ENCODE measurements at places on chromosomes 1 and 21. TPM values are rescaled to one million over a fixed set of nuclear protein-coding genes. Genes with fewer than 3 reads are reported as not detected.

DPYD gene
- total RNA-seq: 142 TPM

- no peaks in the 10 kb centered on the region for H3K36me3 ChIP-seq
- no peak overlapping the region for H3K27ac ChIP-seq
- no peak for DNase-seq
- no peaks in the 10 kb centered on the region for H3K27me3 ChIP-seq
Measured at GRCh38 chr1:167166690-167167075, 54.0 kb upstream of the POU2F1 start.

- peaks cover 1% of the 10 kb centered on the region for H3K4me1 ChIP-seq
- no peaks in the 10 kb centered on the region for H3K27me3 ChIP-seq
- no peak overlapping the region for H3K4me3 ChIP-seq
- DNase-seq: no peak
Measured at GRCh38 chr1:164565357-164565756, 6.4 kb downstream of the PBX1 start.

DNA sequence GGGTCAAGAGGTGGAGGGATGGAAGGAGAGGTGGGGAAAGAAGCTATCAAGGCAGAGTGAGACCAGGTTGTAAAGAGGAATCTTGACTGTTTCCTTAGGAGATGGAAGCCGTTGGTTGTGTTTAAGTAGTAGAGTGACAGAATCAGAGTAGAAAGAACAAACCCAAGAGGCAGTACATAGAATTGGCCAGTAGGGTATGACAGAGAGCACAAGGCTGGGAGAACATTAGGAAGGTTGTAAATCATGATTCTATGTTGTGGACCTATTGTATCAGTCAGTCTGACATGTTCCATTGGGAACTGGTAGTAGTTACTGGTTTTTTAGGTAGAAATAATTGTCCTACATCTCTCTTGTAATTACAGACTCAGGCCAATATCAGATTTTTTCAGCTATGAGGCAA, 486.9 kb upstream of the USP24 start:
- no peaks in the 10 kb centered on the region for H3K27me3 ChIP-seq
- no peak overlapping the region for H3K4me3 ChIP-seq
- H3K4me1 ChIP-seq: no peaks in the 10 kb centered on the region

DNA sequence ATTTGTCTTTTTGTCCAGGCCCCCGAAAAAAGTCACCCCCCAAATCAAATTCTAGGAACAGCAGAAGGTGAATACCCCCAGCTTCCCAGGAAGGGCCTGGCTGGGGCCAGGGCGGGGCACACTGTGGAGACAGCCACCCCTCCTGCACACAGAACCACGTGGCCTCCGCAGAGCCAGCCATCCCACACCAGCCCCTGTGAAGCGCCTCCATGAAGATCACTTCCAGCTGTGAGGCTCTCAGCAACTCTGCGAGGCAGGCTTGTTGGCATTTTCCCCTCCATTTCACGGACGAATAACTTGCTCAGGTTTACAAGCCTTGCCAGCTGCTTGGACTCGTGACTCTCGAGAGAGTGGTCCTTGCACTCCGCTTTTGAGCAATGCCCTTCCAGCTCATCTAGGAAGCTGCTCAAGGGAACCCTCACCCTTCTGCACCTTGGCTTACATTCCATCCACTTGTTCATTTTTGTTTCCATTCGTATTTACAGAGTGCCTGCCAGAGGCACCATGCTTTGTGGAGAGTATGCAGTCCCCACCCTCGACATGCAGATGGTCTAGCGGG, 48.2 kb downstream of the SYT6 start:
- no peaks in the 10 kb centered on the region for H3K27me3 ChIP-seq
- no peaks in the 10 kb centered on the region for H3K4me1 ChIP-seq
- no peak overlapping the region for H3K4me3 ChIP-seq
- DNase-seq: no peak
- H3K27ac ChIP-seq: no peak overlapping the region
- H3K36me3 ChIP-seq: no peaks in the 10 kb centered on the region

DNA sequence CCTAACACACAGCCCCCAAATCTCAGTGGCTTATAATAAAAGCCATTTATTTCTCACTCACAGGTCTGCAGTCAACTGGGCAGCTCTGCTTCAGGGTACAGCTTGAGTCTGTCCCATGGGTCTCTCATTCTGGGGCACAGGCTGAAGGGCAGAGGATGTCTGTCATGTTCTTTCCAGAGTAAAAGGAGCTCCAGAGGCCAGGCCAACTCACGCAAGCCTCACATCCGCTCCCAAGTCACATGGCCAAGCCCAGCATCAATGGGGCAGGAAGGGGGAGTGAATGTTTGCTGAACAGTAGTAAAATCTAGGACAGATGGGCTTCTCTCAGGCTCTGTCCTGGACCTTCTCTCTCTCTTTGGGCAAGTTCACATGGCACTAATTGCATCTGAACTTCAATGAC, 7.1 kb upstream of the SSBP3 start:
- H3K4me1 ChIP-seq: peaks cover 7% of the 10 kb centered on the region
- H3K4me3 ChIP-seq: no peak overlapping the region
- H3K36me3 ChIP-seq: no peaks in the 10 kb centered on the region
- no peak for DNase-seq
- H3K27me3 ChIP-seq: no peaks in the 10 kb centered on the region

SH2D1B gene
- total RNA-seq: 0.33 TPM

SPRR2G gene
- not detected for total RNA-seq

S100A9 gene
- total RNA-seq: 191 TPM

TNFRSF1B gene
- 16.0 TPM for total RNA-seq

DNA sequence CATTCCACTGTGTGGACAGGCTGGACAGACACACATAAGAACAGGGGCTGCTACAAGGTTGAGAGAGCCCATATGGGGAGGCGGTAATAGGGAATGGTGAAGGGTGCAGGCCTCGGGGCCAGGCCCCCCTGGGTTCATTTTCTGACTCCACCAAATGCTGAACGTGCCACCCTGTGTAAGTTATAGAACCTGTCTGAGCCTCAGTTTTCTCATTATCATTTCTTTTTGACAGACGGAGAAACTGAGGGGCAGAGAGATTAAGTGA, 569.5 kb downstream of the PTPRU start:
- peak; percentile 2 for DNase-seq
- no peaks in the 10 kb centered on the region for H3K36me3 ChIP-seq
- peaks cover 8% of the 10 kb centered on the region for H3K27me3 ChIP-seq
- no peaks in the 10 kb centered on the region for H3K4me1 ChIP-seq
- H3K27ac ChIP-seq: no peak overlapping the region

DNA sequence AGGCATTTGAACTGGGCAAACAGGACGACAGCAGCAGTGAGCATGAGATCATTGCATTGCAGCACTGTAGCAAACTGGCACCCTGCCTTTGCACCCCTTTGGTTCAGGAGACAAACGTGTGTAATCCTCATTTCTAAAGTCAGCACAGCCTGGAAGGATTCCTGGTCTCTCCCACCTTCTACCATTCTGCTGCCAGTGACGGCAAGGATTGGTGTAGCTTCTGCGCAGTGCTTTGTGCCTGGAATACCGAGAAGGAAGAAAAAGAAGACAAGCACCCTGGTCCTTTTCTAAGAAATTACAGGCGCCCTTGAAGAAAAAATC, 805.3 kb downstream of the USP25 start:
- peaks cover 1% of the 10 kb centered on the region for H3K36me3 ChIP-seq
- H3K4me3 ChIP-seq: peak overlapping the region; percentile 13
- H3K27ac ChIP-seq: peak overlapping the region; percentile 81
- no peaks in the 10 kb centered on the region for H3K27me3 ChIP-seq
- H3K4me1 ChIP-seq: no peaks in the 10 kb centered on the region

DNA sequence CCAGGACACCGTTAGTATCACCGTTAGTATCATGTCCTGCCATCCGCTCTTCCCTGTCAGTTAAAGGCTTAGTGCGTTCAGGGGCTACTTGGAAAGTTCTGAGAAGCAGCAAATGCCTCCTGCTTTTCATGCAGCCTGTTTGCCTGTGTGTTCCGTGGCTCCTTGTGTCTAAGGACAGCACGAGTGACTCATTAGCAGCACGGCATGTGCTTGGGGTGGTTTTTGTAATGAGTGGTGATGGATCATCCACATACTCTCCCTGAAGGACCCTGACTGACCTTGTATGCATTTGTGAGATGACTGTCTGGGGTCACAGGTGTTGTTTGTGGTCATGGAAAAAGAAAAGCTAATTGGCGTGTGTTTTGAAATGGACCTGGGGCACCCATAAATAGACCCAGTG, 221.9 kb downstream of the PBX1 start:
- no peak overlapping the region for H3K4me3 ChIP-seq
- no peaks in the 10 kb centered on the region for H3K36me3 ChIP-seq
- no peak overlapping the region for H3K27ac ChIP-seq
- no peaks in the 10 kb centered on the region for H3K4me1 ChIP-seq
- H3K27me3 ChIP-seq: no peaks in the 10 kb centered on the region

- no peaks in the 10 kb centered on the region for H3K36me3 ChIP-seq
- no peak for DNase-seq
- no peaks in the 10 kb centered on the region for H3K4me1 ChIP-seq
- no peaks in the 10 kb centered on the region for H3K27me3 ChIP-seq
- no peak overlapping the region for H3K4me3 ChIP-seq
Measured at GRCh38 chr1:167503626-167504466, 14.5 kb downstream of the CD247 start.

- no peak overlapping the region for H3K4me3 ChIP-seq
- H3K4me1 ChIP-seq: no peaks in the 10 kb centered on the region
- DNase-seq: no peak
- peak overlapping the region; percentile 38 for H3K27ac ChIP-seq
- H3K36me3 ChIP-seq: no peaks in the 10 kb centered on the region
Measured at GRCh38 chr21:38945545-38946245, 140.0 kb downstream of the ETS2 start.

DNA sequence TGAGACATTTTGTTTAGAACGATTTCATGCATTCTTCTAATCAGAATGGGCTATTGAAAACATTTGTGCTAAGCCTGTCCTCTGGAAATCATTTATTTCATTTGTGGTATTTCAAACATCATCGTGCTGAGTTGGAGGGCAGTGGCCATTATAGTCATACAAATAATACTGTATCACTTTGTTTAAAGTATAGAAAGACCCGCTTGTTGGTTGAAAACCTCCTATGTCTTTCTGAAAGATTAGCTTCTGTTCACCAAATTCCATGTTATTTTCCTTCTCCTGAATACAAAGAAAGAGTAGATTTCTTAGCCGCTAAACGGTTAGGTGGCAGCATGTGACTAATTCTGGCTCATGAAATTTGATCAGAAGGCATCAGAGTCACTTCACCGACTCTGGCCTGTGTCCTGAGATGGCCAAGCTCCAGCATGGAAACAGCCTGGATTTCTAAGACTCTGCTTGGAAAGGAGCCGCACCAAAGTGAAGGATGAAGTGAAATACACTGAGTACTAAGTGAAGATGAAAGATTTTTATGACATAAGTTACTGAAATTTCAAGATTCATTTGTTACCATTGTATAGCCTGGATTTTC, 355.1 kb downstream of the USP25 start:
- H3K27me3 ChIP-seq: no peaks in the 10 kb centered on the region
- no peak overlapping the region for H3K4me3 ChIP-seq
- DNase-seq: no peak
- no peak overlapping the region for H3K27ac ChIP-seq
- H3K36me3 ChIP-seq: no peaks in the 10 kb centered on the region
- H3K4me1 ChIP-seq: peaks cover 5% of the 10 kb centered on the region

DNA sequence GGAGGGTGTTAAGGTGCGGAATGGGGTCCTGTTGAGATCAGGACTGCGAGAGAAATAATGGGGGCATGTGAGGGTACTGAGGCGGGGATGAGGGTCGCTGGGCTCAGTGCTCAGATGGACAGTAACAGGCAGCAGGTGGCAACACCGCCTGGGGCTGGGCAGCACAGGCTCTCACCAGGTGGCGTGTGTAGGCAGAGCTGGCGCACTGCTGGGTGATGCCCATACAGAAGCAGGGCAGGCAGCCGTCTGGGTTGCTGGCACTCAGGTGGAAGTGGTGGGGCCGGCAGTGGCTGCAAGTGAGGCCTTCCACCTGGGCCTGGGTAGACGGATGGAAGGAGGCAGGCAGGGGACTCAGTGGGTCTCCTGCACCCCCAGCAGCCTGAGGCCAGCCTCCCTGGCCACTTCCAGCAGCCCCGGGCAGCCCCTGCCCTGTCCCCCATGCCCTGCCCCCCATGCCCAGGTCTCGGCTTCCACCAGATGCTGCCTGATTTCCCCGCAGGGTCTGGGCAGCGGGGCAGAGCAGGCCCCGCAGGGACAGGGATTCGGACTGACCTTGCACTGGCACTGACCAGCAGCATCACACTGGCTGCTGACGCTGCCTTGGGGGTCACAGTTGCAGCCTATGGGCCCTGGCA, 60.5 kb downstream of the LDLRAD2 start:
- DNase-seq: no peak
- no peak overlapping the region for H3K4me3 ChIP-seq
- no peak overlapping the region for H3K27ac ChIP-seq
- no peaks in the 10 kb centered on the region for H3K36me3 ChIP-seq
- no peaks in the 10 kb centered on the region for H3K27me3 ChIP-seq

UMODL1 gene
- 0.08 TPM for total RNA-seq

DNA sequence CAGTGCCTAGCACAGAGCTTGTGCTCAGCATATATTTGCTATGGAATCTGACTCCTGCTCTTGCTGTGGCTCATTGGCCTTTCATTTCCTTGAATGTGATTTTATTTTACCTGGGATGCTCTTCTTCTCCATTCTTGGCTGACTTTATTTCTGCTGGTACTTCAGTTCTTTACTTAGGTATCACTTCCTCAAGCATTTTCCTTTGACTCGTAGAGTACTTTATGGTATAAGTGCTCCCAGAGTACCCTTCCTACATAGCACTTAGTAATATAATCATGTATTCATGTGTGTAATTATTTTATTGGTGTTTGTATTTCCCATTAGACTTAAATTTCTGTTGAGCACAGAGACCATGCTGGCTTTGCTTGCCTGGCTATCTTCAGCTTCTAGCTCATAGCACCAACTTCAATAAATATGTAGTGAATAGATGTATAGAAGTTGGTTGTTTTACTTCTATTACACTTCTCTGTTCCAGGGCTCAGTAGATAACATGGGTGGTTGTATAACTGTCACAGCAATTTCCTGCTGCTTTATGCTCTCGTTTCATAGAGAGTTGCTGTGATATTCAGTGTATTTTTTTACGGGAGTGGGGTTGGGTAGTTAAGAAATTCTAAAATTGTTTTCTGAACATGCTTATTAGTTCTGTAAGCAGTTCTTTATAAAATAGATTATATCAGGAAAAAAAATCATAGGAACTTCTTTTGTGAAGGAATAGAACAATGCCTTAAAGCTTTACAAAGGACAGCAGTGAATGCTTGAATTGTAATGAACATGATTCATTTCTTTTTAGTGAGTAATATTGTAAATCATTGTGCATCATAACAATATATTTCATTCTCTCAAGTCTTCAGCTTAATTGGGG, 112.2 kb downstream of the NEK7 start:
- no peak for DNase-seq
- H3K4me3 ChIP-seq: no peak overlapping the region
- H3K27me3 ChIP-seq: no peaks in the 10 kb centered on the region
- H3K36me3 ChIP-seq: no peaks in the 10 kb centered on the region

CD53 gene
- 30.4 TPM for total RNA-seq

EPHA10 gene
- total RNA-seq: under 0.01 TPM

FCMR gene
- 1.3 TPM for total RNA-seq
